ENCODE measurements at places on chromosomes 16 and 17. TPM values are rescaled to one million over a fixed set of nuclear protein-coding genes. Genes with fewer than 3 reads are reported as not detected.

- H3K4me3 ChIP-seq = no peak overlapping the region
- no peaks in the 10 kb centered on the region for H3K4me1 ChIP-seq
- no peak for DNase-seq
- peaks cover 6% of the 10 kb centered on the region for H3K27me3 ChIP-seq
- no peak overlapping the region for H3K27ac ChIP-seq
- H3K36me3 ChIP-seq = no peaks in the 10 kb centered on the region
These were observed 6.3 kb upstream of the C1QTNF8 start for GRCh38 chr16:1102333-1102700.

GRCh38 chr16:31135535-31136286 lies at the start of gene PRSS8:
PRSS8 (minus strand) TSS chr16:31135727; CDS start chr16:31135498, 229 bp downstream.
- H3K36me3 ChIP-seq = no peaks in the 10 kb centered on the region
- H3K27ac ChIP-seq = peak within 1 kb of the TSS; percentile 45
- no peaks in the 10 kb centered on the region for H3K27me3 ChIP-seq
- peak within 1 kb of the TSS; percentile 31 for H3K4me3 ChIP-seq
- DNase-seq = peak; percentile 92

GRCh38 chr16:12059216-12059769 lies 82.8 kb downstream of the SNX29 start:
- no peak overlapping the region for H3K27ac ChIP-seq
- no peaks in the 10 kb centered on the region for H3K36me3 ChIP-seq
- H3K4me1 ChIP-seq = no peaks in the 10 kb centered on the region
- no peak for DNase-seq
- no peaks in the 10 kb centered on the region for H3K27me3 ChIP-seq

- H3K27me3 ChIP-seq = no peaks in the 10 kb centered on the region
- no peak overlapping the region for H3K4me3 ChIP-seq
- DNase-seq = no peak
- no peaks in the 10 kb centered on the region for H3K4me1 ChIP-seq
- no peak overlapping the region for H3K27ac ChIP-seq
These were observed 40.2 kb downstream of the FOXK2 start for GRCh38 chr17:82559566-82560251.

DNA sequence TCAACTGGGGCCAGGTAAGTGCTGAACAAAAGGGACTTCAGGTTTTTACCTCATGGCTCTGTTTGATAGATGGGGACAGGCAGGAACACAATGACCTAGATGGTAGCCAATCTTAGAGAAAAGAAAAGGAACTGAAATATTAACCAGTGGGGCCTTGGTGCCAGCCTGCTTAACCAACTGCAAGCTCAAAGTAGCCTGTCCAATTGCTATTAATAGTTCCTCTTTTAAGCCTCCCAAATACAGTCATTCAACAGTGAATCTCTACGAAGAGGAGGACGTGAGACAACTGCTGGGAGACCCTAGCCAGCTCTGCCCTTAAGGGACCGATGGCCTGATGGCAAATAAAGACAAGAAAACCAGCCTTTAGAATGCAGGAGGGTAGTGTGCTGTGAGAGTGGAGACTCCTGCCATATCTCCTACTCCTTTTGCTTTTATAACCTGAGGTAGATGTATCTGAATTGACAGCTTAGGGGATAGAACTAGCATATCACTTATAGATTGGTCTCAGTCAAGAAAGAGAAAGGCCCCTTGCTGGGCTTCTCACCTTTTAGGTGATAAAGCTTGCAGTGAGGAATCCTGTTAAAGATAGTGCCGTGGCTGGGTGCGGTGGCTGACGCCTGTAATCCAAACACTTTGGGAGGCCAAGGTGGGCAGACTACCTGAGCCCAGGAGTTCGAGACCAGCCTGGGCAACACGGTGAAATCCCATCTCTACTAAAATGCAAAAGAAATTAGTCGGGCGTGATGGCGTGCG lies 28.3 kb downstream of the ARSG start:
- no peaks in the 10 kb centered on the region for H3K36me3 ChIP-seq
- no peak for DNase-seq
- H3K27ac ChIP-seq = no peak overlapping the region
- H3K27me3 ChIP-seq = no peaks in the 10 kb centered on the region
- no peak overlapping the region for H3K4me3 ChIP-seq
- no peaks in the 10 kb centered on the region for H3K4me1 ChIP-seq

- no peaks in the 10 kb centered on the region for H3K27me3 ChIP-seq
- H3K27ac ChIP-seq = no peak overlapping the region
- no peaks in the 10 kb centered on the region for H3K36me3 ChIP-seq
- no peaks in the 10 kb centered on the region for H3K4me1 ChIP-seq
These were observed 63.7 kb upstream of the LYRM9 start for GRCh38 chr17:27956601-27957445.

DNA sequence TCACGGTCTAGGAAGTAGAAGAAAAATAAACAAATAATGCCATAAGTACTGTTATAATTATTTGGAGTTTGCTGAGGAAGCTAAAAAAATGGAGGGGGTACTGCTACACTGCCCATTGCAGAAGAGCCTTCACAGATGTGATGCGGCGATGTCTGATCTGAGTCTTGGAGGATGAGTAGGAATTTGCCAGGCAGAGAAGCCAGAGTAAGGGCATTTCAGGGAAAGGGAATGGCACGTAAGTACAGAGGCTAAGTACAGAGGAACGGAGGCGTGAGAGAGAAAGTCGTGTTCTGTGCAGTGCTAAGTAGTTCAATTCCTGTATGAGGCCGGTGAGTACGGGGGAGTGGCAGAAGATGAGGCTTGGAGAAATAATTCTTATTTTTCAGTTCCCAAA lies 741 bp upstream of the GRB2 start:
- H3K4me3 ChIP-seq = peak overlapping the region; percentile 94
- no peak for DNase-seq
- no peaks in the 10 kb centered on the region for H3K4me1 ChIP-seq

DNA sequence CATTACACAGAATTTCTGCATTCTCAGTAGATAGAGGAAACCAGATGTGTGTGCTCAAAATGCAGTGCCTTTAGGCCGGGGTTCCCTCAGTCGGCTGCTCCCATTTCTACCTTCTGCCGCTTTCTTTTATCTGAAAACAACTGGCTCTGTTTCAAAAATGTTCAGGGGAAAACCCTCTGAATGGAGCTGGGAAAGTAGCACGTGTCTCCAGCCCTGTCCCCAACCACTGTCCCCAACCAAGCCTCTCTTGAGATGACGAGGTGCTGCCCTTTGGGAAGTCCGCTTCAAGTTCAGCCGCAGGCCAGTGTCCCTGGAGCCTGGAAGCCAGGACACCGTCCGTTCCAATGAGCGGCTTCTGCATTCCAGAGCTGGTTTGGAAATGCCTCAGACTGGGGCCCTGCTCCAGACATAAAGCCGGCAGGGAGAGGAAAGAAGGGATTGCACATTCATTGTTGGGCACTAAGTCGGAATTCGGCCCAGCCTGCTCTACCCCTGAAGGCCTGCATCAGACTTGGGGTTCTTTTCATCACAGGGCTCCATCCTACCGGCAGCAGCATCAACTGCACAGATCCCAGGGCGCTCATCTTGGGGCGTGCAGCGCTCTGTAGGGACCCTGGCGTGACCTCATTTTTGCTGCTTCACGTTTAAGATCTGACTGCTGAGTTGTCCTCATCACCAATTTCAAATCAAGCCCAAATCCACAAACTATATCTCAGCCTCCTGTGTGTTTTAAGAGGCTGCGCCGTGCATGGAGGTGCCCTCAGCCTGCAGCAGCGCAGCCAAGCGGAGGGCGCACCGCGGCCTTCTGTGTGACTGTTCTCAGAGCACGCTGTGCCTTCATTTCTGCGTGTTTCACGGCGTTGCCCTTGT lies 111.3 kb downstream of the BANP start:
- H3K36me3 ChIP-seq = peaks cover 29% of the 10 kb centered on the region
- H3K4me1 ChIP-seq = no peaks in the 10 kb centered on the region
- H3K27ac ChIP-seq = no peak overlapping the region
- no peak overlapping the region for H3K4me3 ChIP-seq
- no peaks in the 10 kb centered on the region for H3K27me3 ChIP-seq

Gene NPIPB6
- not detected for total RNA-seq

Gene TAC4
- not detected for total RNA-seq

All from right lobe of liver (tissue), 6 donors.